ENCODE measurements at places on chromosomes 12 and 14.

GRCh38 chr14:73272393-73272792 lies 35.1 kb downstream of the PAPLN start:
- DNase-seq: no peak

DNA sequence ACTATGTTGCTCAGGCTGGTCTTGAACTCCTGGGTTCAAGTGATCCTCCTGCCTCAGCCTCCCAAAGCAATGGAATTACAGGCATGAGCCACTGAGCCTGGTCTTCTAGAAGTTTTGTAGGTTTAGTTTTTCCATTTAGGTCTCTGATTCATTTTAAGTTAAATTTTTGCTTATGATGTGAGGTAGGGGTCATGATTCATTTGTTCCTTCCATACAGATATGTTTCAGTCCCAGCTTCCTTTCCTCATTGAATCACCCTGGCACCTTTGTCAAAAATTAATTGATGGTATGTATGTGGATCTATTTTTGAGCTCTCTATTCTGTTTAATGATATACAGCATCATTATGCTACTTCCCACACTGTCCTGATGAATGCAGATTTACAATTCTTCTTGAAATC lies 25.6 kb upstream of the CABP1 start:
- no peak for DNase-seq

GRCh38 chr12:97767347-97767746 lies 304.7 kb downstream of the RMST start:
- no peak for DNase-seq

- DNase-seq: no peak
Observed at GRCh38 chr14:64324895-64325294, 30.7 kb upstream of the ESR2 start.

GRCh38 chr14:34056046-34056445 lies 105.2 kb upstream of the EGLN3 start:
- DNase-seq: no peak

DNA sequence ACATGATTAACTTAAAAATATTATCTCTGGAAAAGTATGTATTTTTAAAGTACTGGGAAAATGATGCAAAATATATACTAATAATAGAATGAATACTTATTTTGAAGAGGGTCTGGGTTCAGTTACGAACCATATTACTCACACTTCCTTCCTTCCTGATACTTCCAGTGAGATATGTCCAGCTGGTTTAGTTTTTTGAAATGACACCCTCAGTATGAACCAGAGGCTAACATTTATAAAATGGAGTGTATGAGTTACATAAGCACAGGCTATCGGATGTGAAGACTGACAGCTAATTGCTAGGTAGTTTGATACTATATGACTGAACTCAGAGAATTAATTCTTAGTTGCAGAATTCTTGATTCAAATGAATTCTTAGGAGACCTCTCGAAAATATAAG lies 122.9 kb downstream of the OTOGL start:
- DNase-seq: no peak

- no peak for DNase-seq
Observed at GRCh38 chr12:91922674-91923073, 223.0 kb downstream of the BTG1 start.

DNA sequence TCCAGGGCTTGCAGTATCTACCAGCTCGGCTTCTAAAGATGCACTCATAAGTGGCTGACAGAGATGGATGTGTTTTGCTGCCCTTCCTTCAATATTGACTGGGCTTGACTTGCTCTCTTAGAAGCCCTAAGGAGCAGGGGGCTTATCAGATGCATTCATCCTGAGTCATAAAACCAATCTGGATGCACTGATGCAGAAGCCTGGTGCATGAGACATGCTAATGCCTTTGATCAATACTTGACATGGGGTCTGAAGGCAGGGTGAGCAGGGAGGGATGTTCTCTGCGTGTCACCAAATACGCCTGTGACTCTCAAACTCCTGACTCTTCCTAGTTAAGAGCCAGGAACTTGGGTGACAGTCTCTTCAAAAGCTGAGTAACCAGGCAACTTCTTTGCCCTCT lies 77.8 kb upstream of the HSPB8 start:
- no peak for DNase-seq

DNA sequence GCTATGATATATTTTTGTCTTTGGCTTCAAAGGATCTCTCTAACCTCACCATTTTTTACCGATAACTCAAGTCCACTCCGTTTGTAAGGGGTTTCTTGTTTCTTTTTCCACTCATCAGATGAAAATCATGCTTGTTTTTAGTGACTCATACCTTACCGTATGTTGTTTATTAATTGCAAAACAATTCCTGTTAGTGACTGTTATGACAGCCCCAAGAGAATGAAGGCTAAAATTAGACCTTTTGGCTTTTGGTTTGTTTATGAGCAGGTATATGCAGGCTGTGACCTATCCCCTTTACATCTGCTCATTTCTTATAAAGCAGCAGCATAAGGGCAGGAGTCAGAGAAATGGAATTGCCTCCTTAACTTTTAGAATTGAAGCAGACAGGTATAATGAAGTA lies 319.8 kb downstream of the CEP128 start:
- DNase-seq: no peak

DNA sequence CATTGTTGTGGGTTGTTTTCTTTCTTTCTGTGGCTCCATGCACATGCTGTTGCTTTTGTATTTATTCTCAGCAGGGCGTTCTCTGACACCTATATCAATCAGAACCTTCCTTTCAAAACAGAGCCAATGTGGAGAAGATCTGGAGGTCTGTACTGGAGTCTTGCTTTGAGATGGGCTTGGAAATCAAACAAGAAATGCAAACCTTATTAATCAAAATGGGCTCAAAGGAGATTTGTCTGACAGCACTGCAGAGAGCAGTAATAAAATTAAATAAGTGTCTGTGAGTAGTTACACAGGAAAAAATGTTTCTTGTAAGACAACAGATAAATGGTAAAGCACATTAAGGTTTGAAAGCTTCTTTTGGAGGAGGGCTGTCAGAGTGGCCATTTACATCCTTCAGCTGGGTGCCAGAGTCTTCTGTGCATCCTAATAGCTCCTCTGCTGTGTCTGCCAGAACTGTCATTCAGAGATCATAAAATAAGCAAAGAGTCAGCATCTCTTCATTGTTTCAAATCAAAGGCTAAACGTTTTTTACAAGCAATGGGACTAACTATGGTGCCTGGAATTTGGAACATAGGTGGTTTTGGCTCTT lies 414.3 kb downstream of the NAV3 start:
- no peak for DNase-seq

- no peak for DNase-seq
Observed at GRCh38 chr14:100127853-100128455, 31.5 kb downstream of the DEGS2 start.

DNA sequence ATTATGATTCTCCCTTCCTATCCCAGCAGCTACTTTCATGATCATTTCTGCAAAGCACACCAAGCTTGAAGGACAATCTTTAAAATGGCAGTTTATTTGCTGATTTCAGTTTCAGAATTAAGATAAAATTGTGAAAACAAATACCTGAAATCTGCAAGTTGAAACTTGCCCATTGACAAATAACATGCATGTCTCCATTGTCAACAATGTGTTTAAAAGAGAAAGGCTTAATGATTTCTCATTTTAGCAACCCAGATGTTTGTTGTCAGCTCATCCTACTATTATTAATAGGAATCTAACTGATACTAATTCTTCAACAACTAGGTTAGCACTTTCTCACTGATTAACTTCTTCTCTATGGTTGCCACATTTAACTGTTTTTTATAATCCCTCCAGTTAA lies 474.6 kb downstream of the PRKD1 start:
- no peak for DNase-seq

- no peak for DNase-seq
Observed at GRCh38 chr12:15719230-15719629, 70.0 kb downstream of the EPS8 start.

DNA sequence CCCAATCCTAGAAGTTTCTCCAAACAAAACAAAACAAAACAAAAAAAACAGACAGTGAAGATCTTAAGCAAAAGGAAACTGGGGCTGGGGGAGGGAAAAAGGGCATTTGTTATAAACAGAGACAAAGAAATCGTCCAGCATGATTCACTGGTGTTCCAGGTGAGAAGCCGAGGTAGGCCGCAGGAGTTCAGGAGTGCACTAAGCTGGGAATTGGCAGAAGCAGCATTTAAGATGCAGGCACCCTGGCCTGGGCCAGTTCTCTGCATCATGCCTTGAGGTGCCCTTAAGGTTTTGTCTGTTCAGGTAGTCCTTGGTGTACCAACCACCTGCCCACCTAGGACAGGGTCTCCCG lies 11.2 kb downstream of the TBX3 start:
- no peak for DNase-seq

GRCh38 chr12:108075561-108075960 lies 53.5 kb upstream of the WSCD2 start:
- DNase-seq: no peak

DNA sequence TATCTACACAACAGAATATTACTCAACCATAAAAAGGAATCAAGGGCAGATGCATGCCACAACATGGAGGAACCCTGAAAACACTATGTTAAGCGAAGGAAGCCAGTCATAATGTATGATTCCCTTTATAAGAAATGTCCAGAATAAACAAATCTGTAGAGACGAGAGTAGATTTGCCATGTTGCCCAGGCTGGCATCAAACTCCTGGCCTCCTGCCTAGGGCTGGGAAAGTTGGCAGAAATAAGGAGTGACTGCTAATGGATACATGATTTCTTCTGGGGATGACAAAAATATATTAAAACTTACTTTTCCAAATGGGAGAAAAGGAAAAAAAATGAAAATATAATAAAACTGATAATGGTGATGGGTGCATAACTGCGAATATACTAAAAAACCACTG lies 10.9 kb downstream of the CLIP1 start:
- no peak for DNase-seq

DNA sequence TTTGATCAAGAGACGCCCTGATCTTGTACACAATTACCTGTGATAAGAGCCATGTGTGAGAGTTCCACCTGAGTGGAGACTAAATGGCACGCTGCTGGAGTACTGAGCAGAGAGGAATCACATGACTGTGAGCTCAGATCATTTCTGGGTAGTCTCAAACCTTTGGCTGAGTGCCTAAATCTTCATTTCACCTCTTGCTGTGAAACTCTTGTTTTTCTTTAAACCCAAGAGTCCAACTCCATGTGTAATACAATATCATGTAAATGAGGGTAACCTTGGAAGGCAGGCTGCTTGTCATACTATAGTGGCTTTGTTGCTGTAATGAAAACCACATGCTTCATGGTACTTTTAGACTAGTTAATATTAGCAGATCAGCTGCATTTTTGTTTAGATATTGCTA lies 156.9 kb downstream of the CAND1 start:
- no peak for DNase-seq

GRCh38 chr12:9669534-9669933 lies at the start of gene CLEC2D:
Gene CLEC2D, plus strand, starts transcription at chr12:9669713. Its CDS starts 22 bp downstream, at chr12:9669735.
- DNase-seq: no peak

- DNase-seq: no peak
Observed at GRCh38 chr12:80299976-80300375, 144.1 kb upstream of the PTPRQ start.

DNA sequence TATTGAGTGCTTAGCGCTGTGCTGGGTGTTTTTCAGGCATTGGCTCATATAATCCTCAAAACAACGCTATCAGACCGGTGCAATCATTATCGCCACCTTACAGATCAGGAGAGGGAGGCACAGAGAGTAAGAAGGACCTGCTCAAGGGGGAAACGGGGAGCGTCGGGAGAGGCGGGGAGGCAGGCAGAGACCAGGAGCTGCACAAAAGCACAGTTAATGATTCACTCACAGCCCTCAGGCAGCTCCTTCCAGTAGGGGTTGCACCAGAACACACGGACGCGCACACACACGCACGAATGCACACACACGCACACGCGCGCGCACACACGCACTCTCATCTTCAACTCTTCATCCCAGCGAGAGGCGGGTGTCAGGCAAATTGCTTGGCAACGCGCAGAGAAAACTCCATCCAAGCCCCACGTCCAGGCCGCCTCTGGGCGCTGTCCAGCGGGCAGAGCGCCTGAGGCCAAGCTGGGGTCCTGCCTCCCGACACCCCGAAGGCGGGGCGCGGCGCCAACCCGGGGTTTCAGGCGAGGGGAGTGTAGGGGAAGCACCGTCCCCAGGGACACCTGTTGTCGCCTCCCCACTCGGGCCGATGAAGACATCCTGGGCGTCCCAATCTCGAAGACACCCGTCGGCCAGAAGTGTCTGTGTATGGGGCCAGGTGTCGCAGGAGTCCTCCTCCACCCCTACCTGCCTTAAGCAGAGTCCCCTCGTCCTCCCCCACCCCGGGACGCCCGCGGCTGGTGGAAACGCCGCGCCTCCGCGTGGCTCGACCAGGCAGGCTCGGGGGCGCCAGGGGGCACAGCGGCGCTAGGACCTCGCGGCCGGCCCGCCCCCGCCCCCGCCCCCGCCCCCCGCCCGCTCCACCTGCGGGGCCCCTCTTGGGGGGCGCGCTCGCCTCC lies 35.5 kb upstream of the STON2 start:
- DNase-seq: peak; percentile 66

DNA sequence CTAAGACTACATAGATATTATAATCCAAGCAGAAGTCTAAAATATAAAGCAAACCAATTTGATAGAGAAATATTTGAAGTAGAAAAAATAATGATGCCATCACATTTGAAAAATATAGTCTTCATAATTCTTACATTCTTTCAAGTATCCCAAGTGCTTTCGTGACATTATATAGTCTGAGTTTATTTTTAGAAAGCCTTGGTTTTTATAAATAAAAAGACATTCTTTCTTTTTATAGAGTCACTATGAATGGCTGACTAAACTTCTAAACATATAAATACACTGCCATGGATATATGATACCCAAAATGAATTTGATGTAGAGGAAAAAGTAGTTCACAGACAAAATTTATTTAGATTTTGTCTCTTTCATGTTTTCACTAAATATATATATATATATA lies 135.1 kb upstream of the PDZRN4 start:
- DNase-seq: no peak

DNA sequence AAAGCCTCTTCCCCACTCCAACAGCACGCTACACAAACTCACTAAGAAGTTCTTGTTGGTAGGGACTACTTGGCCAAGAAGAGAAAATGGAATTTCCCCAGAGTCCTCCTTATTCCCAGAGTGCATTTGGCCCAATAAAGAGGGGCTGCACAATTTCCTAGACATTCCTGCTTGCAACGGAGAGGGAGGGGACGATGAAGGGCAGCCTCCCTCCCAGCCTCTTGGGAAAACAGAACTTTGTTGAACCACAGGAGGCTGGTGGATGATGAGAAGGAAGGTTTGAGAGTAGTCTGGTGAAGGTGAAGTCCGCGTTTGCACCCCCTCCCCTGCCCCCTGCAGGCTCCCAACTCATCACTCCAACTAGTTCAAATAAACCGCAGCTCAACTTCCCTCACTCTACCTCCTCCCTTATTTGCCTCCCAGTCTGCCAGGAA lies 19.1 kb upstream of the TBX3 start:
- no peak for DNase-seq

Measured in WTC11 (cell line).